T1000 (cell line): ENCODE measurements at places on chromosomes 1 and 21.

DNA sequence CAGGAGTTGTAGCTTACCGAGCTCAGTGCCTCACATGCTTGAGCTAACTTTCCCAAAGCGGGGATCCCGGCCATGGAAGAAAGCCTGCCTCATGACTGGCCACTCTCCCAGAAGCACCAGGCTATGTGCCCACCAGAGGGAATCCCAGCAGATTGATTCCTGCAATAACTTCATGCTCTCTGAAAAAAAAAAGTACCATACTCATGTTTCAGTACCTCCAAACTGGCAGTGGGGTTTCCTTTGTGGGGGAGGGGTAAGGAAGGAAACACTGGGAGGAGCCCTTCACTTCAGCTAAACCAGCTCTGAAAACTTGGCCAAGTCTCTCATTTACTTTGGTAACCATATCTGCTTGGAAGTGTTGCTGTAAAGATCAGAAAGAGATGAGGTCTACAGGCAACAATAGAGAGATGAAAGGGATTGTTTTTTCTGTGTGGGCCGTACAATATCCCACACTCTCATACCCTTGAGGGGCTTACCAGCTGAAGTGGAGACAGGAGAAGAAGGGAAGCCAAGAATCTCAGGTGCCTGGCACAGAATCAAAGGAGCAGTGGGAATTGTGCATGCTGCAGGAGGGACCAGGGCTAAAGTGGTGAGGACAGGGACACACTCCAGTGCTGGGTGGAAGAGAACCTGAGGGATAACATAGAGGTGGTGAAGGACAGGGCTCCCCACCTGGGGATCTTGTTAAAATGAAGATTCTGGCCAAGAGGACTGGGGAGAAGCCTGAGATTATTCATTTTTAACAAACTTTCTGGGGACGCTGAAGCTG lies 42.4 kb upstream of the TACSTD2 start:
- DNase-seq, result no peak

GRCh38 chr1:79708646-79709265 lies 702.2 kb upstream of the ADGRL4 start:
- DNase-seq, result no peak

DNA sequence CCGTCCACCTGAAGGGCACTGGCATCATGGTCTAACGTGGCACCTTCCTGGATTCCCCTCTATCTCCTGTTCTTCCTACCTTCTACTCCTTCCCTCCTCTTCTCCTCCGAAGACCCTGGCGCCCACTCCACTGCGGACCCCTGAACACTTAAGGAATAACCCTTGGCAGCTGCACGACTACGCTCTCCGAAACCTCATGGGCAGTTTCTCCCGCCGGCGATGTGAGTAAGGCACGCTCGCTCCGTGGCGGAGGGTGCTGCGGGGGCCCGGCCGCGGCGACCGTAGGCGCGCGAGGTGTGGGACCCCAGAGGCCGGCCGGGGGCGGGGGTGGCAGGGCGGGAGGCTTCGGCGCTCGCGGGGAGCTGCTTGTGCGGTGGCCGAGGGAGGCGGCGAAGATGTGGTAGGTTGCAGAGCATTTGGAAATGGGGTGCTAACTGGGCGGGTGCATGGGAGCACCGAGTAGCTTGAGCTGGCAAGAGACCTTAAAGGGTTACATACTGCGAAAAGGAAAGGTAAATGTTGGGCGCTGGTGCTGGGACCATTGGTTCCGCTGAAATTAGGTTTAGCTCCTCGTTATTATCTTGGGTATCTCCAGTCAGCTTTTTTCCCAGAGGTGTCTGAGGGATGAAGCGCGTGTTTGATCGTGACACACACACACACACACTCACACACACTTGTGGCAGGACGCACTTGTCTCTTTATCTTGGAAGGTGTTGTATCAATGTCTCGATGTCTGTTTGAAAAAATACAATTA lies 876 bp downstream of the LRRC7 start:
- no peak for DNase-seq

DNA sequence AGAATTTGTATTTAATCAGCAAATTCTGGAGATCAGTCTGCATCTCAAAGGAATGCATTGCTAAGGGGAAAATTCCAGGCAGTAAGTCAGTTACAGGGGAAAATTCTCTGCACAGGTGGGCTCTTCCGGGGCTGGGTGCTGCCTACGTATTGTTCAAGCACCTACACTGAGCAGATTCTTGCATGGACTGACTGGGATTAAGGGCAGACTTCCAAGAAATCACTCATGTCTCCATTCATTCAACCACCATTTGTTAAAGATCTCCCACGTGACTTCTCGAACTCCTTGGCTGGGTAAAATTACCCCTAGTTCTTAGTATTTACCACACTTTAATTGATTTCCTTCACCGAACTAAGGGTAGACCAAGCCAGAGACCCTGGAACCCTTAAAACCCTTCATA lies 28.2 kb upstream of the KCNE1 start:
- no peak for DNase-seq

DNA sequence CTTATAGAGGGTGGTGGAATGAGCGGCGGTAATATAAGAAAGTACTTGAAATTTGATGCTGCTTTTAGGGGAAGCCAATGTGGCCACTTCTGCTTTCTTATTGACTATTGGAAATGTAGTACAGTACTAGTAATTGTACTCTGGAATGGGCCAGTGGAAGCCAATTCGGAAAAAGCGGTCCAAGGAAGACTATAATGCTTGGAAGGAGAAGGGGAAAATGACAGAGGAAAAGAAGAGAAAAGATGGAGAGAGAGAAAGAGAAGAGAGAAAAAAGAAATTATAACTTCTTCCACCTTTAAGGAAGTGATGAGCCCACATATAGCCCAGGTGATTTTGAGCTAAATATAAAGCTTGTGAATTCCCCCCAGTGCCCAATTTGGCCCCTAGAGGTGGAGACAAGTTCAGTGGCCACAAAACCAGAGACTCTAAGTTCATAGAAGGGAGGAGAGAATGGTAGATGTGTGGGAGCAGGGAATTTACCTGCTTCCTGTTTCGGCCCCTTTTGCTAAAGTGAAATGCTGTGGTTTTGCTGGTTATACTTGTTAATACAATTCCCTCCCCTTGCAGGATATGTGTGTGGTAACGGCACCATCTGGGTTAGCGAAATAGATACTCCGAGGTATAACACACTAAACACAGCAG lies 35.7 kb upstream of the DUSP10 start:
- DNase-seq, result no peak

GRCh38 chr1:2375923-2376260 lies 15.5 kb downstream of the MORN1 start:
- no peak for DNase-seq

GRCh38 chr1:196501760-196502428 lies 106.3 kb downstream of the KCNT2 start:
- no peak for DNase-seq

- no peak for DNase-seq
These were observed 79.4 kb upstream of the SLC25A33 start for GRCh38 chr1:9459816-9460407.

DNA sequence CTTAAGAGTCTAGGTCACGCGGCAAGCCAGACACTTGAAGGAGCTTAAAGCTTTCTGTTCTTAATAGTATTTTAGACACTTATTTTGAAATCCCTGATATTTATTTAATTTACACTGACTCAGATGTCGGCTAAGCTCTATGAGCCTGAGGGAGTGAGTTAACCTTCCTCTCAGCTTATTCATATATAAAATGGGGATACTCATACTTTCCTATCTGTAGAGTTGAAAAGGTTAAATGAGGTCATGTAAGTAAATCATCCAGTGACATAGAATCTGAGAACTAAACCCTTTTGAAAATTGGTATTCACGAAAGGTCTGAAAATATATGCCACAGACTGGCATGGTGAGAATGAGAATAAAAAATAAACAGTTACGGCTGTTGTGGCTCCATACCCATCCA lies 1.4 kb upstream of the GPR161 start:
- DNase-seq, result no peak

- DNase-seq, result no peak
These were observed 44.4 kb downstream of the ZNF697 start for GRCh38 chr1:119603695-119604094.

DNA sequence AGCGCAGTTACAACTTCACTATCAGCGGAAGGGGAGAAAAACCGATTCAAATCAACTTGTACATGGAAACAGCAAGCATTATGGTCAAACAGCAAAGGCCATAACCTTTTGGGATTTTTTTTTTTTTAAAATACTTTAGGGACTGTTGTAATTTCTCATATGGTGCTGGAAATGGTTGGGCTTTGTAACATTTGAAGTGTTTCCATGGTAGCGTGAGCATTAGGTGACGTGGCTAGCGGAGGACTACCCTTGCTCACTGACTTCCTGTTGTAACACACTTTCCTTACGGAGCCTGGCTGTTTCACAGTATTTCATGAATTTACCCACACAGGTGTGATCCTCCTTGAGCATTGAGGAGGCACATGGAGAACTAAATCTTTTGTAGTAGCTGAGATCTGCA lies 269.5 kb downstream of the TM2D1 start:
- DNase-seq, result no peak

- no peak for DNase-seq
These were observed 110.1 kb downstream of the CDC7 start for GRCh38 chr1:91610789-91611188.

- no peak for DNase-seq
These were observed 34.1 kb upstream of the PKN2 start for GRCh38 chr1:88649932-88650331.

DNA sequence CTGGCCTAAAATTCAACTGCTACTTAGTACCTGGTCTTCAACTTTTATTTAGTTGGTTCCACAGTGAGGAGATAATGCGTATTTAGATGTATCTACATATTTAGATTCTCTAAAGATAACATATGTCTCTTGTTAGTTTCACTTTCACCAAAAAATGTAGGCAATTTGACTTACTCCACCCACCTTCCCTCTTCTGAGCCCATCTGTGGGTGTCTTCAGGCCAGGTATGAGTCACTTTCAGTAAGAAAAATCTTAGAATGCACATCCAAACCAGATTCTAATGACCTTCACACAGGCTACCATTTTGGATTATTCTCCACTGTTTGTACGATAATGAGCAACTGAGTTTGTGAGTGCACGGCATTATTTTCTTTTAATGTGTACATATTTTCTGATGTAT lies 501.7 kb downstream of the NEGR1 start:
- no peak for DNase-seq

DNA sequence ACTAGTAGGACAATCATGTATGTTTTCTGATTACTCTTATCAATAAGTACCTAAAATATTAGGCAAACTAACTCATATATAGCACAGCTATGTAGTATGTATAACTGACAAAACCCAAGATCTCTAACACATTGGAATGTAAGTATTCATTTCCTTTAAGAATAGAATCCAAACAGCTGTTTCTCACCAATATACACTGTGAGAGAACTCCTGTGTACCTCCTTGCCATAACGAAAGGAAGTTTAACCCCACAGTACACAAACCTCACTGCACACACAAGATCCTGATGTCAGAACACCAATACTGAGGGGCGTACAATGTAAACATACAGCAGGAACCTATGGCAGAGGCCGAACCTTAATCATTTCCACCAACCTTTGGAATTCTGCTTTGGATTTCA lies 113.0 kb downstream of the SMYD3 start:
- DNase-seq, result no peak

DNA sequence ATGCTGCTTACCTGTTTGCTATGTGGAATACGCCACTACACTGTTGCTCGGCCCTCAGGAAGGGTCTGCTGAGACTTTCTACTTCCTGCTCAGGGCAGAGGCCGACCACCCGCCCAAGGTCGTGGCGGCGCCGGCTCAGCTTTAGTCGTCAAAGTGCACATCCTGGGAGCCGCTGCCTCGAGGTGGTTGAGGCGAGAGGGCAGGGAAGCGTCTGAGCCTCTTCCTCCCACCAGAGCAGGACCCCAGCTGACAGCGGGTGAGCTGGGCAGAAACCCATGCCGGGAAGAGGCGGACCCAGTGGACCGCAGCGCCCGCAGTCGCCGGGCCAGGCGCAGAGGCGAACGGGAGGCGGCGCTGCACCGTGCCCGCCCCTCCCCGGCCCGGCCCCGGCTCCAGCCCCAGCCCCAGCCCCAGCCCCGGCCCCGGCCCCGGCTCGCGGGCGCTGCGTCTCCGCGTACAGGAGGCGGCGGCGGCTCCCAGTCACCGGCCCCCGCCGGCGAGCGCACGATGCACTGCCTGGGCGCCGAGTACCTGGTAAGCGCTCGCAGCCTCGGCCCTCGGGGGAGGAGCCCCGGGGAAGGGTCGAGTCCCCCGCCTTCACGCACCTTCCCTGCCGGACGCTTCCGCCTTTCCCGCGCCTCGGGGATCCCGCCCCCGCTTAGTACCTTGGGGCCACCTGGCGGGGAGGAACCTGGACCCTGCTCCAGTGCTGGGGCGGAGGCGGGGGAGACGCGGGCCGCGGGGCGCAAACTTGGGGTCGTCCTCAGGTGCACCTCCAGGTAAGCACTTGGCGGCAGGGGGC lies at the start of gene SLC44A3:
SLC44A3 (plus strand) TSS at position 413 of the 802 bp plus-strand sequence; CDS start at position 508, 95 bp downstream.
- no peak for DNase-seq

GRCh38 chr1:207644166-207644851 lies 624 bp upstream of the CR1L start:
- DNase-seq, result no peak

DNA sequence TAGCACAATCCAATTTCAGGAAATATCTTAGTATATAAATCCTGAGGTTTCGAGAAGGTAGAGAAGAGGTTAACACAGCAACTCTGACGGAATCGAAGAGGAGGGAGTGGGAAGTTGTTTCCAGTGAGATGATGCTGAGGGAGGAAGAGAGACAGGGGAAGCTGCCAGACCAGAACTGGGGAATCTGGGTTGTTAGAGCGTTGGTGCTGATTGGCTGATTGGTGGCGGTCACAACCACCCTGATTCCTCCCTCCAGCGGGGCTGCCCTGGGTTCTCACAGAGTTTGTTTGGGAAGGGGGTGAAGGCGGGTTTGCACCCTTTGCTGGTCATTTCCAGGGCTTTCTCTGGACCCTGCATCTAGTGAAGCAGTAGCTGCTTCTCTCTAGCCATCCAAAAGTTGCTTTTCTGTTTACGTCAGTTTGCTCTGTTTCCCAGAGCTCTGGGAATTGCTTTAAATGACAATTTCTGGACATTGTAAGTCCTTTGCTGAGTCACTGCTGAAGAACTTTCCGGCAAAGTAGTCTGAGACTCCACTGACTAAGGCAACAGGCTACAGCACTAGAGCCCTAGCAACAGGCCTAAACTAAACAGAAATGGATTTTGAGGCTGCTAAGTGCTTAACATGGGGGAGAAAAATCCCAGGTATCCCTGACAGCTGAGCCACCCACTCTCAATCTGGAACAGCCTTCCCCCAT lies 90.1 kb downstream of the TENT5C start:
- DNase-seq, result peak; percentile 17

GRCh38 chr1:182050481-182051448 lies 10.7 kb downstream of the ZNF648 start:
- no peak for DNase-seq

DNA sequence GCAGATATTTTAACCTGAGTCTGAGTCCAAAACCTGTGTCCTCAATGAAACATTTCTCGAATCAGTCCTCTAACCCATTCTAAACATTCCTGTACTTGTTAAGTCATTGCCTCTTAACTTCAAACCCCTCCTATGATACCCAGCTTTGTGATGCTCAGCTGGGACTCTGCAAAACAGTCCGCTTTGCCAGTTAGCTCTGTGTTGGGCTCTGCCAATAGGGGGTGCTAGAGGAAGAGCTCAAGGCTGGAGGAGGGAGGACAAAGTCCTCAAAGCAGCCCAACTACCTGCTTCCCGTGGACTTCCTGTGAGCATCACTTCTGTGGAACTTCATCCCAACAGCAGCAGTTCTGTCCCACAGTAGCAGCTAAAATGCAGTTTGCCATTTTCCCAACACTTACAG lies 38.1 kb upstream of the SYT14 start:
- DNase-seq, result no peak

- DNase-seq, result no peak
These were observed 108.2 kb downstream of the MRPS6 start for GRCh38 chr21:34181431-34182039.
